ENCODE measurements at places on chromosomes 16 and 17.

- DNase-seq = no peak
Measured at GRCh38 chr16:4261557-4262172, 11.2 kb downstream of the TFAP4 start.

- no peak for DNase-seq
Measured at GRCh38 chr16:83554096-83554495, 253.7 kb upstream of the HSBP1 start.

DNA sequence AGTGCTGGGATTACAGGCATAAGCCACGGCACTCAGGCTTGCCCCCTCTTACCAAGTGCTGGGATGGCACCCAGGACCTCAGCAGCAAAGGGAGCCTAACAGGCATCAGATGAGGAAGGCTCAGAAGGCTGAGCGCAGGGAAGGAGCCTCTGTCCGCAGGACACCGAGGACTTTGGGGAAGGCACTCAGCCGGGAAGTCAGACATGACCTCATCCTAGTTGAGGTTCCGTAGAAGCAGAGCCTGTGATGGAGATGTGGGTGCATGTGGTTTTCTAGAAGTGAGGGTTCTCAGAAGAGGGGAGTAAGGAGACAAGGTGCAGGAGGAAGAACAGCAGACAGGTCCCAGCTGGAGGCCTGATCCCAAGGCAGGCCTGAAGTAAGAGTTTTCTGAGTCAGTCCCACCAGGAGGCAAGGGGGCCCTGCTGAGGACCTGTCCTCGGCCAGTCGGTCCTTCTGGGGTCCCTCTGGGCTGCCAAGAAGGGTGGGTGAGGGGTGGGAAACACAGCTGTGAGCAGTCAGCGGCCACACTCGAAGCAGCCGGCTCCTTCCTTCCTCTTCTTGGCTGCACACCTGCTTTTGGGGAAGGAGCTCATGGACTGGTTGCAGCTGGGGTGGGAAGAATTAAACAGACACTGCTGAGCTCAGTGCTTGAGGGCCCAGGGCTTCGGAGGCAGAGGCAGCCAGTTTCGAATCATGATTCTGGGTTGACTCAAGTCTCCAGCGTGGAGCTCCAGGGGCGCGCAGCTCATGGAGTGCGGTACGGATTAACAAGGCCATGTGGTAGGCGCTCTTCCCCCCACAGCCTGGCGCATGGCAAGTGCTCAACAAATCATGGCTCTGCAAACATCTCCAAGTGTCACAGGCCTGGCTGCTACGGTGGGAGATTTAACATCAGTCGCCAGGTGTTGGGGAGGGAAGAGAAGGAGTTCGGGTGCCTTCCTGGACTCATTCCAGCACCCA, 38.9 kb upstream of the SNN start:
- no peak for DNase-seq

GRCh38 chr17:60583008-60583407, 17.0 kb upstream of the PPM1D start:
- no peak for DNase-seq

DNA sequence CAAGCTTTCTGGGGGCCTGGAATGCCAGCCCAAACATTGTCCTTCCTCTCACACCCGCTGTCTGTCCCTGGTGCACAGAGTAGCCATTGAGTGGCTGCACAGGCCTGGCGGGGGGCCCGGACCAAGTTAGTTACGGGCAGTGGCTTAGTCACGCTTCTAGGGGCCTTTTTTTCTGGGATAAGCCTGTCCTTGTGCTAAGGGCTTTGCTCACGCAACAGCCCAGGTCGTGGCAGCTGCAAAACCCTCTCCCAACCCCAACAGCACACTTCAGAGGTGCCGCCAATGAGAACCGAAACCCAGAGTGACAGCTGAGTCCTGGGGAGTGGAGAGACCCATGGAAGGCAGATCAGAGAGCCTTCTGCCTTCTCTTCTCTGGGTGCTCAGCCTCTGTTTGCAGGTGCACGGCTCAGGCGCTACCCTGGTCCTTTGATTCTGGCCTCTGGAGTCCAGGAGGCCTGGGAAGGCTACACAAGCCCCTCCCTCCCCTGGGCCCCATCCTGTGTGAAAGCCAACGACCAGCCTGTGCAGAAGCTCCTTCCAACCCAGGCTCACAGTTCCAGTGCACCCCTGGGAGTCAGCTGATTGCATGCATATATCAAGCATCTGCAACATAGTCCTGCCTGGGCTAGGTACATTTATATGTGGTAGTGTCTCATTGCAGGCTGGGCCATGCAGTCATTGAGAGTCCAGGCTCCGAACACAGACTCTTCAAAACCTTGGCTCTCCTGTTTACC, 9.1 kb downstream of the WSCD1 start:
- DNase-seq = no peak

DNA sequence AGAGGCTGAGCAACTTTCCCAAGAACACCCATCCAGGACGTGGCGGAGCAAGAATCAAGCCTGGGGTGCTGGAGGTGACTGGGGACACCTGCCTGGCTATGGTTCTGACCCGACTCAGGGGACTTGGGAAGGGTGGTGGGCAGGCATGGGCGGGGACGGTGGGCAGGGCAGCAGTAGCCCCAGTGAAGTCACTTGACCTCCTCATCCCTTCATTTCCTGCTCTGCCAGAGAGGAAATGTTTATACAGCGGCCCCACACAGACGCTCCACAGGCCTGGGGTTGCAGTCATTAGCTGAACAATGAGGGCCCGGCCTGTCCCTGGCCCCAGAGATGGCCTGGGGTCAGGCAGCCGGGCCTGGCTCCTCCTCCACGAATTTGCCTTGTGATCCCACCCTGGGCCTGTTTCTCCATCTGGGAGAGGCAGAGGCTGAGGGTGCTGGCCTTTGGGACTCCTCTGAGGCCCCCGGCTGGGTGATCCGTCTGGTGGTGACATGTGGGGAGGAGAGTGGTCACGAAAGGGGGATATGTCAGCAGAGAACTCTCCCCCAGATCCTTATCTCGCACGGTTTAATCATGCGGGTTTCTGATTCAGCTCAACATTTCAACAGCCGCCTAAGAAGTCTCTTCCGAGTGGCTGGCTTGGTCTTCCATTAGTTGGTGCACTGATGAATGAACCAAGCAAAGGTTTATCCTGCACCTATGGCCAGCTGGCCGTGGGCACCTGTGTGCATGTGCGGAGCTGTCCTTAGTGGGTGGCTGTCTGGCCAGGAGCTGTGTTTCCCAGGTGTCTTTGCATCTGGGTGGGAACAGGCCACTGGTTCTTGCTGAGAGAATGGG, 175.9 kb downstream of the IRF8 start:
- no peak for DNase-seq

GRCh38 chr16:89120921-89121351, 27.3 kb downstream of the ACSF3 start:
- DNase-seq = no peak

GRCh38 chr16:51818342-51818944, 667.4 kb upstream of the SALL1 start:
- DNase-seq = no peak

GRCh38 chr17:561116-561515, 153.5 kb downstream of the VPS53 start:
- no peak for DNase-seq

- DNase-seq = no peak
Measured at GRCh38 chr16:30774367-30775130, 12.4 kb downstream of the RNF40 start.

DNA sequence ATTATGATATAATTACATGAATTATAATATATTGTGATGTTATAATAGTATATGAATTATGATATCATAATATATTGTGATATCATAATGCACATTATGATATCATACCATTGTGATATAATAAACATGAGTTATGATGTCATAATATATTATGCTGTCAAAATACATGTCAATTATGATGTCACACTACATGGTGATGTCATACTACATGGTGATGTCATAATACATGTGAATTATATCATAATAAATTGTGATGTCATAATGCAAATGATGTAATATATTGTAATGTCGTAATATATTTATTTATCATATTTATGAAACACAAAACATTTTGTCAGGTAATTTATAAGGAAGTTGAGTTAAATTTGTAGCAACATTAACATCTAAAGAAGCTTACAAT, 1950.1 kb downstream of the TP53TG3F start:
- DNase-seq = no peak

- DNase-seq = no peak
Measured at GRCh38 chr17:9729735-9730420, 61.5 kb downstream of the DHRS7C start.

DNA sequence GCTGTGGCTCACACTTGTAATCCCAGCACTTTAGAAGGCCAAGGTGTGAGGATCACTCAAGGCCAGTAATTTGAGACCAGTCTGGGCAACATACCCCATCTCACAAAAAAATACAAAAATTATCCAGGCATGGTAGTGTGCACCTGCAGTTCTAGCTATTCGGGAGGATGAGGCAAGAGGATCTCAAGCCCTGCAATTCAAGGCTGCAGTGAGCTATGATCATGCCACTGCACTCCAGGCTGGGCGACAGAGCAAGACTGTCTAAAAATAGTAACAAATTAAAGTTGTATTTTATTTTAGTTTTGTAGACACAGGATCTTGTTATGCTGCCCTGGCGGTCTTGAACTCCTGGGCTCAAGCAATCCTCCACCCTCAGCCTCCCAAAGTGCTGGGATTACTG, 18.2 kb downstream of the USP31 start:
- no peak for DNase-seq

- peak; percentile 37 for DNase-seq
Measured at GRCh38 chr16:50274326-50275097, 8.2 kb downstream of the ADCY7 start.

DNA sequence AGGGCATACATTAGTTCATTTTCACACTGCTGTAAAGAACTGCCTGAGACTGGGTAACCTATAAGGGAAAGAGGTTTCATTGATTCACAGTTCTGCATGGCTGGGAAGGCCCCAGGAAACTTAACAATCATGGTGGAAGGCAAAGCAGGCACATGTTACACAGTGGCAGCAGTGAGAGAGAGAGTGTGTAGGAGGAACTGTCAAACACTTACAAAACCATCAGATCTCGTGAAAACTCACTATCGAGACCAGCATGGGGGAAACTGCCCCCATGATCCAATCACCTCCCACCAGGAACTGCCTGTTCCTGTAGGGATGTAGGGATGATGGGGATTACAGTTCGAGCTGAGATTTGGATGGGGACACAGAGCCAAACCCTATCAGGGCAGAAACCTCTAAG, 17.2 kb downstream of the NUBP1 start:
- no peak for DNase-seq

DNA sequence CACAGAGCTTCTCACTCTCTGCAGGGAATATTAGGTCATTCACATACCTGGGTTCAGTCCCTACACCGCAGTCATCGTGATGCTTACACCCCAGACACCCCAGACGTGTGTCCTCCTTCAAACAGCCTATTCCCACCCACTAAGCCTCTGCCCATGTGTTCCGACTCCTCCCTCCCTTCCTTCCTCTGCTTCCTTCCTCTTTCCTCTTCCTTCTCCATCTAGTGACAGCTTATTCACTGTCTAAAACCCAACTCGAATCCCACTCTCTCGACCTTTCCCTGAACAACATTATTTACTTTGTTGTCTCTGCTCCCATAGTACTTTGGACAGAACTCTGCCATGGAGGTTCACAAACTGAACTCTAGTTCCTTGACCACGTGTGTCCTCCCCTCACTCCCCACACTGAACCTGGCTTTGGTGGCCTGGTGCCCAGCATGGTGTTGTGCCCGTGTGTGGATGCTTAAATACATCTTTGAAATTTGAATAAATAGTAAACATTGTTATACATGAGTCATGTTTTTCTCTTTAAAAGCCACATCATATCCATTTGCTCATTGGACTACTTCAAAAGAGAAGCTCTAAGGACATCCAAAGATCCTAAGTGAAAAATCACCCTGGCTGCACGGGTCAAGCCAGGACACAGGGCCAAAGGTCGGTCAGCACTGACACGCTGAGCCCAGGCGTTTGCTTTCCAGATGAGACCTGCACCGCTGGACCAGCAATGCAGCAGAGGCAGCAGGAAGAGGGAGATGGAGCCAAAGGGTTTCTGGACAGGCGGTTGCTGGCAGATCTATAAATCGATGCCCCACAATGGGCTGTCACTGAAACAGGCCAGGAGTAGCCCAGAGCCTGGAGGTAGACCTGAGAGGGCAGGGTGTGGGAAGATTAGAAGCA, 14.1 kb upstream of the G6PC1 start:
- no peak for DNase-seq

DNA sequence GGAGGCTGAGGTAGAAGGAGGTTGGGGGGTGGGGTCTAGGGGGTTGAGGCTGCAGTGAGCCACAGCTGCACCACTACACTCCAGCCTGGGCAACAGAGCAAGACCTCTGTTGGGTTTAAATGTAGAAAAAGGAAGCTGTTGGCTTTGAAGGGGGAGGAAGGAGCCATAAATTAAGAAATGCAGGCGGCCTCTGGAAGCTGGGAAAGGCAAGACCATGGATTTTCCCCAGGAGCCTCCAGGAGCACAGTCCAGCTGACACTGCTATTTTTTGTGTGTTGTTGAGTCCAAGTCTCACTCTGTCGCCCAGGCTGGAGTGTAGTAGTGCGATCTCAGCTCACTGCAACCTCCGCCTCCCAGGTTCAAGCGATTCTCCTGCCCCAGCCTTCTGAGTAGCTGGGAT, 15.9 kb downstream of the LITAF start:
- DNase-seq = no peak

DNA sequence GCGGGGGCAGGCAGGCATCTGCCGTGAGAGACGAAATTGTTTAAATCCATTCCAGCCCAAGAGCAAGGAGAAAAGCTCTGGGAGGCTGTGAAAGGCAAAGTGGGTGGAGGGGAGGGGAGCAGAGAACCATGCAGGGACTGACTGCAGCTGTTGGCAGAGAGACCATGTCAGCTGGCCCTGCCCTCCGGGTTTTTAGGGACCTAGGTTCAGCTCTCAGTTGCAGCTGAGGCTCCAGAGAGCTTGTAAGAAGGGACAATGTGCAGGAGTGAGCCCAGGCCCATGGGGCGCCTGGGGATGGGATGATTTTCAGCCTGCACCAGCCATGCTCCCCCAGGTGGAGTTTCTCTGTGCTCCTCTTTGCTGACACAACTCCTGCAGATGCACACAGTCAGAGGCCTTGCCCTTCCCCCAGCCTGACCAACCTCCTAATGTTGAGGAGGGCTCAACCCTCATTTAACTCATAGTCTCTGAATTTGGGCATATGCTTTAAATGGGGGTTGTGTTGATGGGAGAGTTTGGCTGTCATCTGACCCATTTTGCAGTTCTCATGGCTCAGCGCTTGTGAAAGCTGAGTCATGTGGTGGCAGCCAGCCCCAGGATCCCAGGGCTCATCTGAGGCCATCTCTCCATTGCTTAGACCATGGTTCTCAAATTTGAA, 70.9 kb downstream of the PLXDC1 start:
- no peak for DNase-seq
